Thymus (tissue), 14 donors: ENCODE measurements at places on chromosomes 12 and 14. TPM values are rescaled to one million over a fixed set of nuclear protein-coding genes. Genes with fewer than 3 reads are reported as not detected.
A peak's percentile ranks its signal among the peaks of the same experiment; 100 is the strongest.

DNA sequence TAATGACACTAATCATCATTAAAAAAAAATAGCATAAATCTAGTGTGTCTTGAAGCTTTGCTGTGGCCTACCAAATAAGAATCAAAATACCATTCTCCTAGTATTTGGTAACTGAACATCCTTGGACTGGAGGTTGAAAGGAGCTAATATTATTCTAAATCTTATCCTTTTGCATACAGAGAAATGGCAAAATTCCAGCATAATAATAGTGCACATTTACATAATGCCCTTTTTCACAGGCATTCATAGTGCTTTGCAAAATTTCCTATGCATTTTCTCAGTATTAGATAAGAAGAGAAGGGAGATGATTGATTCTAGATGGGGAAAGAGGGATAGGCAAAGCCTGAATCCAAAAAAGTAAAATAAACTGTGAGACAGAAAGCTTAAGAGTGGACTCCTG is 13.9 kb upstream of the CCDC196 start:
- no peaks in the 10 kb centered on the region for H3K36me3 ChIP-seq
- no peak overlapping the region for H3K27ac ChIP-seq
- no peaks in the 10 kb centered on the region for H3K27me3 ChIP-seq

GRCh38 chr14:41235466-41235865 is 371.2 kb upstream of the LRFN5 start:
- no peaks in the 10 kb centered on the region for H3K36me3 ChIP-seq
- DNase-seq: no peak
- no peak overlapping the region for H3K4me3 ChIP-seq
- no peaks in the 10 kb centered on the region for H3K27me3 ChIP-seq
- H3K4me1 ChIP-seq: no peaks in the 10 kb centered on the region

Gene SMCO3
- total RNA-seq: 0.05 TPM

- H3K36me3 ChIP-seq: no peaks in the 10 kb centered on the region
- H3K27ac ChIP-seq: no peak overlapping the region
- H3K4me1 ChIP-seq: peaks cover 26% of the 10 kb centered on the region
- no peak for DNase-seq
Measured at GRCh38 chr14:61558271-61558670, 137.0 kb upstream of the HIF1A start.

- peak overlapping the region; percentile 90 for H3K4me3 ChIP-seq
- peak; percentile 64 for DNase-seq
- H3K27ac ChIP-seq: peak overlapping the region; percentile 89
- H3K4me1 ChIP-seq: peaks cover 35% of the 10 kb centered on the region
- peaks cover 10% of the 10 kb centered on the region for H3K36me3 ChIP-seq
- no peaks in the 10 kb centered on the region for H3K27me3 ChIP-seq
Measured at GRCh38 chr12:53251477-53252348, 16.4 kb upstream of the ESPL1 start.

Gene OLR1
- 0.52 TPM for total RNA-seq

Gene PDZRN4
- total RNA-seq: 0.14 TPM

- peaks cover 41% of the 10 kb centered on the region for H3K4me1 ChIP-seq
- H3K36me3 ChIP-seq: no peaks in the 10 kb centered on the region
- H3K27me3 ChIP-seq: no peaks in the 10 kb centered on the region
- H3K4me3 ChIP-seq: no peak overlapping the region
- DNase-seq: no peak
Measured at GRCh38 chr12:89243771-89244170, 108.5 kb downstream of the DUSP6 start.

Gene C14orf132
- total RNA-seq: 1.7 TPM

DNA sequence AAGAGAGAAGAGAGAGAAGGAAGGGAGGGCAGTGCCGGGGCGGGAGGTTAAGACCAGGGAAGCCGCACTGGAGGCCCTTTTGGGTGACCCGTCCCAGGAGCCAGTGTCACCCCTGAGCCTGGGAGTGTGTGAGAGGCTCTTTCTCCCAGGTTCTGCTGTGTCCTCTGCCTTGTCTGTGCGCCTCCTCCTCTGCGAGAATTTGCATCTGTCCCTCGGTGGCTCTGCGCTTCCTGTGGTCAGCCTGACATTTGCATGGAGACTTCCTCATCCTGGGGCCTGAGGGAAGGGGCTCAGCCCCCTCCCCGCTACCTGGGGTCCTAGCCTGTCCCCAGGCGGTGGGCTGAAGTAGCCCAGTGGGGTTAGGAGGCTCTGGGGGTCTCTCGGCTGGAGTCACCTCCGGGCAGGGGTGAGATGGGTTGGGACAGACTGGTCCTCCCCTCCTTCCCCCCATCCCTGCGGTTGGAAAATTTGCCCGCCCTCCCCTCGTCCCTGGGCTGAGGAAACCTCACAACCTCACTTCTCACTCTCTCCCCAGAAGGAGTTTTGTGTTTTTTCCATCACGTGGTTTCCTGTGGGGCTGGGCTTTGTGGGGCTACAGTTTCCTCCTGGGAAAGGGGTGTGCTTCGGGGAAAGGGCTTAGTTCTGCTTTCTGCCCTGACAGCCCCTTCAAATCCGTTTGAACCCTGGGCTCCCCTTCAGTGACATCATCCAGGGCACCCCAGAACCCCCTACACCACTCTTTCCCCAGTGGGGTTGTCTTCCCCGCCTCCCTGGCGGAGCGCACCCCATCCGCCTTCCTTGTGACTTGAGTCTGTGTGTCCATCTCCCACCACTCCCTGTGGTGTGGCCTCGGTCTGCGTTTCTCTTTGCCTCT is 2.5 kb downstream of the PTPN6 start:
- H3K27me3 ChIP-seq: no peaks in the 10 kb centered on the region
- H3K36me3 ChIP-seq: peaks cover 56% of the 10 kb centered on the region
- H3K4me3 ChIP-seq: peak overlapping the region; percentile 74
- no peak for DNase-seq

Gene RNFT2
- total RNA-seq: 4.4 TPM

DNA sequence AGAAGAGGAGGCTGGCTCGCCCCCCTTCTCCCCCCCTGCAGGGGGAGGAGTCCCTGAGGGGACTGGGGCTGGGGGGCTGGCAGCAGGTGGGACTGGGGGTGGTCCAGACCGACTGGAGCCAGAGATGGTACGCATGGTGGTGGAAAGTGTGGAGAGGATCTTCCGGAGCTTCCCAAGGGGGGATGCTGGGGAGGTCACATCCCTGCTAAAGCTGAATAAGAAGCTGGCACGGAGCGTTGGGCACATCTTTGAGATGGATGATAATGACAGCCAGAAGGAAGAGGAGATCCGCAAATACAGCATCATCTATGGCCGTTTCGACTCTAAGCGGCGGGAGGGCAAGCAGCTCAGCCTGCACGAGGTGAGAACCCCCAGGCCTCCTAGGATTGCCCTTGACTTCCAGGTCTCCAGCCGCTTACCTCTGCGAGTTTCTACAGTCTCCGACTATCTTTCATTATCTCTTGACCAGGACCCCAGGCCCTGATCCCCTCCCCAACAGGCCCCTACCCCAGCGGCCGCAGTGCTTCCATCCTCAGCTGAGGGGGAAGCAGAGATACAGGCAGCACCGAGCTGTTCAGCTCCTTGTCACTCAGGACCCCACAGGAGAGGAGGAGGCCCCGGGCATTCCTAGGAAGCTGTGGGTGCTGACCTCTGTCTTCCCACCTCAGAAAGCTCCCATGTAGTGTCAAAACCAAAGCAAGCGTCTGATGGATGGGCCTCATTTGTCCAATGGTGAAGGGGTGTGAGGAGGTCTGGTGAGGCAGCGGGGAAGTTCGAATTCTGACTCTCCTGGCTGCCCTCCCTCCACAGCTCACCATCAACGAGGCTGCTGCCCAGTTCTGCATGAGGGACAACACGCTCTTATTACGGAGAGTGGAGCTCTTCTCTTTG is 3.0 kb downstream of the NAB2 start:
- no peaks in the 10 kb centered on the region for H3K27me3 ChIP-seq
- H3K36me3 ChIP-seq: peaks cover 60% of the 10 kb centered on the region
- no peak overlapping the region for H3K27ac ChIP-seq
- H3K4me3 ChIP-seq: no peak overlapping the region
- no peak for DNase-seq

- DNase-seq: no peak
- H3K4me1 ChIP-seq: no peaks in the 10 kb centered on the region
- no peaks in the 10 kb centered on the region for H3K27me3 ChIP-seq
Measured at GRCh38 chr12:26187014-26187798, 8.2 kb upstream of the SSPN start.

Gene RERG
- 1.4 TPM for total RNA-seq

- H3K27me3 ChIP-seq: no peaks in the 10 kb centered on the region
- H3K27ac ChIP-seq: no peak overlapping the region
- no peak for DNase-seq
- H3K4me3 ChIP-seq: no peak overlapping the region
Measured at GRCh38 chr12:23927907-23928306, 21.6 kb downstream of the SOX5 start.

Gene TMTC1
- total RNA-seq: 5.4 TPM
